Stimulated activated CD4-positive, alpha-beta T cell treated with anti-CD3 and anti-CD28 coated beads, Interleukin-4, amount 100 ng/mL, for 48 hours (primary cell): ENCODE measurements at places on chromosomes 4 and X.

GRCh38 chr4:128329638-128330037 lies 42.0 kb upstream of the PGRMC2 start:
- DNase-seq = no peak

GRCh38 chrX:47497271-47497888 lies 14.4 kb upstream of the ZNF41 start:
- DNase-seq = no peak

- DNase-seq = no peak
Measured at GRCh38 chr4:11720292-11720691, 291.6 kb upstream of the HS3ST1 start.

DNA sequence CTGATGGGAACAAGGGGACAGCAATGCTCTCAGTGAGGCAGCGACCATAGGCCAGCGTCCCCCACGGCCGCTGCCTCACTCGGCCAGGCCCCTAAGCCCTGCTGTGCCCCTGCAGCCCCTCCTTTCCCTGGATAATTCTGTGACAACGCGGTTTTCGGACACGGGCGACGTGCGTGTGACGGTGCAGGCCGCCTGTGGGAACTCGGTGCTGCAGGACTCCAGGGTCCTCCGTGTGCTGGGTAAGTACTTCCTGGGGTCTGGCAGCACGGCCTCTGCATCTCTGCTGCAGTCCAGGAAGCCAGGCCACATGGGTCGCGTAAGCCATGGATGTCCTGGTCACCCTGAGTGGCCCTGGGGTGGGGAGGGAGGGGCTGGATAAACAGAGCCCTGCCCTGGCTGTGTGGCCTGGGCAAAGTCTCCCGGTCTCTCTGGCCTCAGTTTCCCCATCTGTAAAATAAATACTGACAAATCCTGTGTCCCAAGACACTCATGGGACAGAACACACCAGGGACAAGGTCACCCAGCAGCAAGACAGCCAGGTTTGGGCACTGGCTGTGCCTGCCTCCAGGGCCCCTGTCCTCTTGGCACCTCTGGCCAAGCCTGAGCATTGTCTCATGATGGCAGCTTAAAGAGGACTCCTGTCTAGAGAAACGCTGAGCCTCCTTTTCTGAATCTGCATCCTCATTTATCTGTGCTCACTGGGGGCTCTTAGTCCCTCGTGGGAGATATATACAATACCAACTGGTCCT lies 212.8 kb downstream of the AFAP1 start:
- DNase-seq = no peak

DNA sequence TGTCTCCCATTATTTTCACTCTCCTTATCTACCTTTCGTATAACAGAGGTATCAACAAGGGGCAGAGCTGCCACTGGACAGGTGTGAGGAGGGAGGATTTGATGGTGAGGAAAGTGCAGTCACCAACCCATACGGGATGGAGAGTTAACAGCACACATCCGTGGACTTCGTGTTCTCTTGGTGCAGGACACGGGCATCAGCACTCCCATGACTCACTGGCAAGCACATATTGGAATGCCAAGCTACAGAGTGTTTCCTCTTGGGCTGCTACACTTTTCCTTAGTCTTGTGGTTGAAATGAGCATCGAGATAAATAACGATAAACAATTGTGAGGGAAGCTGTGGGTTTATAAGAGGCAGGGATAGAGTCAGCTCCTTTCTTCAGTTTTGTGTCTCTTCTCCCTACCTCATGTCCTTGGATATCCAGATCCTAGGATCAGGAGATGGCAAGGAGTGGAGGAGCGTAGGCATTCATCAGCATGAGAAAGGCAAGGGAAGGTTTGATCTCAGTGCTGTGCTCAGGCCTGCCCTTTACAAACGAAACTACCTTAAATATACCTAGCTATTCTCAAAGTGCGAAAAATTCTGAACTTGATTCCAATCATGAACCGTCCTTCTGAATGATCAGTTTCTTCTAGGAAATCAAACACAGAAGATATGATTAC lies 96.3 kb downstream of the ZNF827 start:
- DNase-seq = no peak

GRCh38 chrX:41602816-41603345 lies 85.9 kb upstream of the GPR34 start:
- DNase-seq = no peak

GRCh38 chr4:186604124-186604807 lies 48.9 kb upstream of the MTNR1A start:
- DNase-seq = no peak

DNA sequence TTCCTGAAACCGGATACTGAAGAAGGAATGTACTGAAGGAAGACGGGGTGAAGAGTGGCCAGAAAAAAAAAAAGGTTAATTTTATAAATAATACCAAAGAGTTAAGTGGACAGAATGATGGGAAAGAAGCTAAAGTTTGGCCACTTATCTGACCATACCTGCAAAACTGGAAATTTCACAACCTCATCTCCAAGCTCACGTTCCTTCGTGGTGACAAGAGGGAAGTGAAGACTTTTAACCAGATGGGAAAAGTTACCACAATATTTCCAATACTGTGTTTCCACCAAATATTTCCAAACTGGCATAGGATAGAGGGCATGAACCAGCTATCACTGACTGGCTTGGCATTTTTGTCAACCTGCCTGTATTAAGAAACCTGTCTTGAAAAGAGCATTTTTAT lies 56.4 kb downstream of the MAML3 start:
- DNase-seq = no peak

- DNase-seq = no peak
Measured at GRCh38 chr4:163591614-163592020, 97.1 kb downstream of the TMA16 start.

DNA sequence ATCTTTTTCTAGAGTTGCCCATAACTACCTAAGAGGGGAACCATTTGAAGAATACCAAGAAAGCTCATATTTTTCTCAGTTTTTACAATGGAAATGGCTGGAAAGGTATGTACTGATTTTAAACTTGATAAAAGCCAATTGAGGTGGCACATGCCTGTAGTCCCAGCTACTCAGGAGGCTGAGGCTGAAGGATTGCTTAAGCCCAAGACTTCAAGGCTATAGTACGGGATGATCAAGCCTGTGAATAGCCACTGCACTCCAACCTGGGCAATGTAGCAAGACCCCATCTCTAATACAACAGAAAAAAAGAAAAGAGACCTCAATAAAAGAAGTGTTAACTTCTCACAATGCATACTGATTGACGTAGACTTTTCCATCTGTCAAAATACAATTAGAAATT lies 44.4 kb downstream of the GRK4 start:
- no peak for DNase-seq

DNA sequence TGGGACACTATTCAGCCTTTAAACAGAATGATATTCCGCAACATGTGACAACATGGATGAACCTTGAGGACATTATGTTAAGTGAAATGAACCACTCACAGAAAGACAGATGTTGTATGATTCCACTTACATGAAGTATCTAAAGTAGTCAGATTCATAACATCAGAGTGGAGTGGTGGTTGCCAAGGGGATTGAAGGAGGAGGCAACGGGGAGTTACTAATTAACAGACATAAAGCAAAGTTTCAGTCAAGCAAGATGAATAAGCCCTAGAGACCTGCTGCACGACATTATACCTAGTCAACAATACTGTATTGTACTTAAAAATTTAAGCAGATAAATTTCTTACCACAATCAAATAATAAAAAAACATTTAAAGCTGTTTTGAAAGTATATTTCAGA lies 105.0 kb upstream of the NR0B1 start:
- no peak for DNase-seq

GRCh38 chr4:73664470-73664869 lies 44.2 kb upstream of the RASSF6 start:
- DNase-seq = no peak

DNA sequence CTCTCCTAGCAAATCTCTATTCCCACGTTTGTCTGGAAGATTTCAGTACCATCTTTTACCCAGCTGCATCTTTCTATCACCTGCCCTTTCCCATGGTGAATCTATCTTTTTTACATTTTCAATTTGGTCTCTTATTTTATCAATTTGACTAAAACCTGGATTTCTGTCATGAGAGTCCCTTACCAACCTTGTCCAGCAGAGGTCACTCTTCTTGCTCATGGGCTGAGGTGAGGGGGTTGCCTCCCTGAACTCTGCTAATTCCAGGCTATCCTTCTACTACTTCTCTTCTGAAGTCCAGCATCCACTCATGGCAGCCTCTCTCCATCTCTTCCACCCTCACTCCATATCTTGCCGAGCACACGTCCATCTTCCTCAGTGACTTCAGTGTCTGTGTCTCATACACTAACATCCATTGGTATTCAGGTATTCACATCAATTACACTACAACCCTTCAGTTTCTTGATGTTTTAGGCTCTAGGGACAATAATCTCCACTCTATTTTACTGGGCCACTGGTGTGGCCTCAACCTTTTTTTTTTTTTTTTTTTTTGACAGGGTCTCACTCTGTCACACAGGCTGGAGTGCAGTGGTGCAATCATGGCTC lies 17.8 kb upstream of the ZNF827 start:
- DNase-seq = no peak

DNA sequence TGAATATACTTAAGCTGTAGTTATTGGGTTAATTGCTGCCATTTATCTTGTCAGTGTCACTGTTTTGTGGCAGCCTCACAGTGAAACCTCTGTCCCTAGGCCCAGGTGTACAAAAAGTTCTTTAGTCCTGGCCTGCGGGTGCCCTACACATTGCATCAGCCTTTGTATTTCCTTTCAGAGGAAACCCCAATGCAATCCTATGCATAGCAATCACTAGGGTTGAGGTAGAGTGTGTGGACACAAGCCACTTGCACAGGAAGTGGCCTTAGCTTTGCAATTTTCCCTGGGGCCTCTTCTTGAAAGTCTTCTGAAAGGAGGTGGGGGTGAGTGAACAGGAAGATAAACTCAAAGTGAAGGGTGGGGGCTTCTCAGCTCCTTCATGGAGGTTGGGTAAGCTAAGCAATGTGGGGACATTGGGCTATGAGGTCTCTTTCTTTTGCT lies 27.8 kb downstream of the VSIG4 start:
- no peak for DNase-seq

DNA sequence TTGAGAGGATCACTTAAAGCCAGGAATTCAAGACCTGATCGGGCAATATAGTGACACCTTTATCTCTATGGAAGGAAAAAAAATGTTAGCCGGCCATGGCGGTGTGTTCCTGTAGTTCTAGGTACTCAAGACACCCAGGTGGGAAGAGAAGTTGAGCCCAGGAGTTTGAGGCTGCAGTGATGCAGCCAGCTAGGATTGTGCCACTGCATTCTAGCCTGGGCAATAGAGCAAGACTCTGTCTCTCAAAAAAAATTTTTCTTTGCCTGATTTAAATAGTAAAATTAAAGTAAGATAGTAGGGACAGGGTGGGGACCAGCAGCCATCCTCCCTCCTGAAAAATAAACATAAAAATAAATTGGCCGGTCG lies 16.9 kb upstream of the FAM47E start:
- no peak for DNase-seq

DNA sequence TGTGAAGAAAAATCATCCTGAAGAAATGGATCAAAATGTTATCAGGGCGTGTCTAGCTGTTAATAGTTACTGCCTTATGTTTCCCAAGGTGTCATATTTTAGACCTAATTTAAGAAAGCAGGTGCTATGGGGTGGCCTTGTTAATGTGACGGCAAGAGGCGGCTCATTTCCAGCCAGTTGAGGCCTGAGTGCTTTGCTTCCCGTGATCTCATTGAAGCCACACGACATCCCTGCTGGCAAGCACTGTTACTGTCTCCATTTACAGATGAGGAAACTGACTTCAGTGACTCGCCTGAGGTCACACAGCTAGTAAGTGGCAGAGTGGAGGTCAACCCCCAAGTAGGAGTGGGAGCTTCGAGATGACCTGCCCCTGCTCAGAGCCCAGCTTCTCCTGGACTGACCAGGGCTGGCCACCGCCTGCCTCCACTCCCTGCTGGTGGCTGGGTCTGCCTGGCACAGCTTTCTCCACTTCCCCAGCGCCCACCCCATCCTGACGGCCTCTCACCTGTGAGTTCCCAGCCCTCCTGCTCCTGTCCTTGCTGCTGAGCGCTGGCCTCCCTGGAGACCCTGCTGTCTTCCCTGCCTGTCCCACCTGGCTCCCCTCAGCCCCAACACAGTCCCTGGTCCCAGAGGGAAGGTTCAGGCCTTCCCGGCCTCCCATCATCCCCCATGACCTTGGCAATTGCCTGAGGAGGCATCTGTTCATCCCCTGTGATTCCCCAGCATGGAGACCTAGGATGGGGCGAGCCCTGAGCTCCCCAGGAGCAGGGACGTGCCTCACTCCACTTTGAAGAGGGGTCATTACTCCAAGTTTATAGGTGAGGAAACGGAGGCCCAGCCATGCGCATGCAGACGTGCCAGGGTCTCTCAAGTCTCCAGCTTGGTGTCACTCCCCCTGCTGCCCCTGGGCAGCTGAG lies 47.7 kb upstream of the SORCS2 start:
- no peak for DNase-seq

DNA sequence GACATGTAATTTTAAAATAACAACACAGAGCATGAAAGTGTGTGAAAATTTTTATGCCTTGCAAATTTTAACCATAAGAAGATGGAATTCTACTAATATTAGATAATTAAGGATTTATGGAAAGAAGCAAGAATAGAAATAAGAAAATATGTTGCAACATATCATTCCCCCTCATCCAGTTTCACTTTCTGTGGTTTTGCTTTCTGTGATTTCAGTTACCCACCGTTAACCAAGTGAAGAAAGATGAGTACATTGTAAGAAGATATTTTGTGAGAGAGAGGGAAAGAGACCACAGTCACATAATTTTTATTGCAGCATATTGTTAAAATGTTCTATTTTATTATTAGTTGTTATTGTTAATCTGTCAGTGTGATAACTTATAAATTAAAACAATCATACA lies 77.9 kb downstream of the ADAM29 start:
- DNase-seq = no peak

- no peak for DNase-seq
Measured at GRCh38 chr4:54082168-54082567, 17.8 kb upstream of the CHIC2 start.

DNA sequence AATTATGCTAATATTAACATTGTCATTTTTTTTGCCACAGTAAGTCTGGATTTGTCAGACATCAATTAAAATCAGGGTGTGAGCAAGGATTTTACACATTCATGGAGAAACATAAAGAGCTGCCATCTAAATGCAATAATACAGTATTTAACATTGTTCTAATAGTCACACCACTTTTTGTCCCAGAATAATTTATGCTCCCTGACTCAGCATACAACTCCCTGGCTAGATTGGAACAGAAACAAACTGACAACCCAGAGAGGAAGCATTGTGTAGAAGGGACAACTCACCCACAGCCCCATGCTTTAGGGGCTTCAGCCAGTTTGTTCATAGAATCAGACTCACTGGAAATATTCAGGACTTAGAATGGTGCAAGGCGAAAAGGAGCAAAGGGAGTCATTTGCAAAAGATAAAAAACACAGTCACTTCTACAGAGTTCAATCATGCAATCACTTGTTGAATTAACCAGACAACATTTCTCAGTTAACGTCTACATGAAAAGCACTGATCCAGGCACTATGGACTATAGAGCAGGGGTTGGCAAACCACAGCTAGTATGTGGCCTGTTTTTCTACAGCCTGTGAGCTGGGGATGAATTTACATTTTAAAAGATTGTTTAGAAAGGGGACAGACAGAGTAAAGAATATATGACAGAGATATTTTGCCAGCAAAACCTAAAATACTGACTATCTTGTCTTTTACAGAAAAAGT lies 26.4 kb upstream of the SEC24B start:
- DNase-seq = no peak

GRCh38 chr4:121448231-121448630 lies 67.4 kb upstream of the QRFPR start:
- DNase-seq = no peak

GRCh38 chr4:151442002-151442401 lies 33.0 kb downstream of the FHIP1A start:
- no peak for DNase-seq
